ENCODE measurements at places on chromosomes 4 and X. TPM values are rescaled to one million over a fixed set of nuclear protein-coding genes. Genes with fewer than 3 reads are reported as not detected.

DNA sequence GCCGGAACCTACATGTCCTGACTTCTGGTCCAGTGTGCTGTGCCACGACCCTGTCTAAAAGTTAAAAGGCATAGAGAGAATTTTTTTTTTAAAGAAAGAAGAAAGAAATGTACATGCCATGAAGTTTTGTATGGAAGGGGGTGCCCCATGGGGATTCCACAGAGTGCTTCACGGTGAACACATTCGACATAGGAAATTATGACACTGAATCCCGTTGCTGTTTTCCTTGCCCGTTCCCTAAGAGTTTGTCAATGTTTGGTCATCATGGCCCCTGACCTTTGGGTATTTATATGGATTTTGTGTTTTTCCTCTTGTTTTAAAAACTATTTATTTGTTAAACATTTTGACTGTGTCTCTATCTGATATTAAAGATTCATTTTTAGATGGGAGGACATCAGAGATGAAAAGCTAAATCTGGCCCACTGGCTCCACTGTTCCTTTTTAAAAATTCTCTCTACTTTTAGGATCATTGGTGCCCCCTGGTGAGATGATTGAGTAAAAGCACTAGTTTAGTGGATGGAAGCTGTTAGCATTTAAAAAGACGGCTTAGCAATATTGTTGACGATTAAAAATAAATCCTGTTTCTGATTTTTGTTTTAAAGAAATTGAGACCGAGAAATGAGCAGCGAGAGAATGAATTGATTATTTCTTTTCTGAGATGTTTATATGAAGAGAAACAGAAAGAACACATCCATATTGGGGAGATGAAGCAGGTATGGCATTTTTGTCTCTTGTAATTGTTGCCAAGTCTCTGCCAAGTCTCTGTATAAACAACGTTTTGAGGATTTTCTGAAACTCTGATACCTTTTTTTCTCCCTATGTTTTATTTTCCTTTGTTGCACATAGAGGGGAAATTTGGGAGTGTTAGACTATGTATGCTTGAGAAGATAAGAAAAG is 75.0 kb downstream of the PTTG2 start:
- DNase-seq: peak; percentile 57

GRCh38 chr4:141220271-141220670 is 424 bp upstream of the ZNF330 start:
- DNase-seq: no peak

DNA sequence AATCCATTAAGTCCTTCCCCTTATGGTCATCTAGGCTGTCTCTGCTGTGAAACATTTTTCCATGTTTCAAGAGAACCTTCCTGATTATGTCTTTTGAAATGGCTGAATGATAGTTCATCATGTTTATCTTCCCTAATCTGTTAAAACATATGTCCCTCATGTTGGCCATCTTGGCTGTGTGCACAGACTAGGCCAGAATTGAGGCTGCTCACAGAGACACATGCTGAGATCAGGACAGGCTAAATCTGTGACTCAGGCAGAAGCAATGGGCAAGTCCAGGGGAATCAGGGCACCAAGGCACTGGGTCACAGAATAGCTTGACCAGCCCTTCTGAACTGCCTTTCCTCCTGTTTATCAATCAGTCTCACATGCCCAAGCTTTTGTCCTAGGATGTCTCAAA is 78.3 kb downstream of the FHDC1 start:
- DNase-seq: no peak

Gene CXCR3
- total RNA-seq: not detected

Gene HPSE
- total RNA-seq: 2.3 TPM

Data from A172 (cell line).